Kasumi-1 (cell line): ENCODE measurements at places on chromosomes 3 and 15.

GRCh38 chr3:88809993-88810392 is 297.4 kb upstream of the EPHA3 start:
- DNase-seq, result no peak

DNA sequence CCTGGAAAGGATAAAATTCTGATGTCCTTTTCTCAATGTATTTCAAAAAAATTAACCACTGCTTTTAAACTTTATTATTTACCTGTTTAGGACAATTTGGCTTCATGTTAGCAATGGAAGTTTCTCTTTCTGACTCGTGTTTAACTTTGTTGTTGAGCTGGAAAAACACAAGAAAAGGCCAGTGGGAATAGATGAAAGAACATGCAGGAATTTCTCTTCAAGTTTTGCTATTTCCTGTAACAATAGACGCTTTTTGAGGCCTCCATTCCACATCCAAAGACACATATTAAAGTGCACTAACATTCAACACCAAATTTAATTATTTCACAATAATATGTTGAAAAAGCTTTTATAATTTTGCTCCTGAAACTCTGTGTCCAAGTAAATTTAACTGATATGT is 9.7 kb downstream of the RBMS3 start:
- DNase-seq, result no peak

DNA sequence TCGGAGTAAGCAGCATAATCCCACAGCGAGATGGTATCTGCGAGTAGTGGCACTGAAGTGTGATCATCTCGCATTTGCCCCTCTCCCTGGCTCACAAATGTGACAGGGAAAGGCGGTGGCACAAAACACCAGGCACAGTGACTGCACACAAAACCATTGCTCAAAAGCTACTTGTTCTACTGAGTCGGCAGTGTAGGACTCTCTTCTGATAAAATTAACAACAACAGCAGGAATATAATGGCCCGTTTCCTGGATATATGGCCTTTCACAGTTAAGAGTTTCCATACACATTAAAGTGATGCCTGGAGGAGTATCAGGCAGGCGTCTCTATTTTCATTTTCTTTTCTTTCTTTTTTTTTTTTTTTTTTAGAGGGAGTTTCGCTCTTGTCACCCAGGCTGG is 69.0 kb downstream of the MYO1E start:
- DNase-seq, result no peak

GRCh38 chr3:120368172-120368571 is 19.0 kb upstream of the LRRC58 start:
- DNase-seq, result no peak

GRCh38 chr15:83057002-83057401 is 10.1 kb downstream of the BTBD1 start:
- DNase-seq, result no peak

GRCh38 chr15:31435912-31436628 is 109.4 kb downstream of the KLF13 start:
- DNase-seq, result no peak

GRCh38 chr3:14524920-14525660 is 15.1 kb downstream of the GRIP2 start:
- no peak for DNase-seq

- no peak for DNase-seq
These were observed 22.8 kb downstream of the ESYT3 start for GRCh38 chr3:138456961-138457862.

GRCh38 chr3:131605916-131606315 is 103.1 kb upstream of the MRPL3 start:
- no peak for DNase-seq

- DNase-seq, result no peak
These were observed 746.7 kb downstream of the NAALADL2 start for GRCh38 chr3:175605851-175606250.

DNA sequence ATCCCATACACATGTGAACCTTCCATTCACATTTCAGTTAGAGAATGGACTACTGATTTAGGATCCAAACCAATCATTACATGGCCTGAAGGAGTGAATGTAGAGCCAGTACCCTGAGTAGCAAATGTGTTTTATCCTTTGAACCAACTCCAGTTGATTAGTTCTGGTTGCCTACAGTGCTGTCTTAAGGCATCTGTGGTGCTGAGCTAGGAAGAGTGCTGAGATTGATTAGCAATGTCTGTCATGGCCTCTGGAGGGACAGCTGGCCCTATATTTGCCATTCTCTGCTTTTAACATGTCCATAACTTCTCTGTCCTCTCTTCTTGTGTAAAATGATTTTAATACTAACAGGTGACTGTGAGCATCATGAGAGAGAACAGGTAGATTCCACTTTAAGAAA is 11.1 kb downstream of the LRTM1 start:
- no peak for DNase-seq
